ENCODE measurements at places on chromosomes 6 and 20. TPM values are rescaled to one million over a fixed set of nuclear protein-coding genes. Genes with fewer than 3 reads are reported as not detected.

The ESF1 gene
- total RNA-seq: 19.4 TPM

The BPI gene
- not detected for total RNA-seq

The CDH26 gene
- not detected for total RNA-seq

The MYLK4 gene
- total RNA-seq: 0.12 TPM

The POM121L2 gene
- not detected for total RNA-seq

The NUP43 gene
- 13.2 TPM for total RNA-seq

The ISM1 gene
- 0.26 TPM for total RNA-seq

The COL21A1 gene
- 0.76 TPM for total RNA-seq

The NKX2-4 gene
- not detected for total RNA-seq

The PREX1 gene
- 10.7 TPM for total RNA-seq

The HMGA1 gene
- 611 TPM for total RNA-seq

The CRISP3 gene
- not detected for total RNA-seq

The TTLL9 gene
- 0.15 TPM for total RNA-seq

The RGS17 gene
- 8.5 TPM for total RNA-seq

The HLA-DRB5 gene
- not detected for total RNA-seq

The MPIG6B gene
- total RNA-seq: not detected

The FHL5 gene
- not detected for total RNA-seq

The CALHM5 gene
- 0.05 TPM for total RNA-seq

The PRPF6 gene
- total RNA-seq: 53.6 TPM

The TRIM15 gene
- not detected for total RNA-seq

The ADGB gene
- total RNA-seq: not detected

The DNAH8 gene
- not detected for total RNA-seq

The TCF21 gene
- not detected for total RNA-seq

The MYCT1 gene
- not detected for total RNA-seq

The KCNG1 gene
- total RNA-seq: 14.7 TPM

The LINC00237 gene
- total RNA-seq: not detected

The GPR6 gene
- not detected for total RNA-seq

The GMPR gene
- total RNA-seq: 2.1 TPM

The PRRT1 gene
- 0.41 TPM for total RNA-seq

The AFDN gene
- 21.1 TPM for total RNA-seq

The DDX43 gene
- total RNA-seq: not detected

The GRIK2 gene
- 0.39 TPM for total RNA-seq

The COX7A2 gene
- total RNA-seq: 272 TPM

The PSORS1C2 gene
- not detected for total RNA-seq

The SLC25A27 gene
- 0.47 TPM for total RNA-seq

The ZC2HC1B gene
- not detected for total RNA-seq

The GPR63 gene
- total RNA-seq: 0.32 TPM

The KIAA1755 gene
- 0.13 TPM for total RNA-seq

Data from A549 treated with GW870086 at 1 μM for 4 hours (cell line).